ENCODE measurements at places on chromosomes 4 and X.

DNA sequence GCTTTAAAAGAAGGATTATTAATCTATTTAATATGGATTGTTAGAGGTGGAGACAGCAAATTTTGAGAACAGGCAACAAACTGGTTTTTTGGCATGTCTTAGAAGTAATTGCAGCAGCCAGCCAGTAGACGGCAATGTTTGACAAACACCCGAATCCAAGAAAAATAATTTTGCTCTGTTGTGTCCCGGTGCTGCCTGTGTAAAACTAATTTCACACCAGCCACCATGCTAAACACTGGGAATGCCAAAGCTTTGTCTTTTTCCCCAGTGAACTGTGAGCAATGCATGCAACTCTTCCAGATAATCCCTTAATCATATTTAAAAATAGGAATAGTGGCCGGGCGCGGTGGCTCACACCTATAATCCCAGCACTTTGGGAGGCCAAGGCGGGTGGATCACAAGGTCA, 25.9 kb downstream of the SMIM31 start:
- no peaks in the 10 kb centered on the region for H3K27me3 ChIP-seq
- H3K36me3 ChIP-seq = no peaks in the 10 kb centered on the region
- peak; percentile 51 for DNase-seq
- peaks cover 8% of the 10 kb centered on the region for H3K4me1 ChIP-seq

GRCh38 chr4:6681191-6681590, 12.5 kb upstream of the S100P start:
- no peak overlapping the region for H3K27ac ChIP-seq
- no peak overlapping the region for H3K4me3 ChIP-seq
- no peaks in the 10 kb centered on the region for H3K4me1 ChIP-seq

DNA sequence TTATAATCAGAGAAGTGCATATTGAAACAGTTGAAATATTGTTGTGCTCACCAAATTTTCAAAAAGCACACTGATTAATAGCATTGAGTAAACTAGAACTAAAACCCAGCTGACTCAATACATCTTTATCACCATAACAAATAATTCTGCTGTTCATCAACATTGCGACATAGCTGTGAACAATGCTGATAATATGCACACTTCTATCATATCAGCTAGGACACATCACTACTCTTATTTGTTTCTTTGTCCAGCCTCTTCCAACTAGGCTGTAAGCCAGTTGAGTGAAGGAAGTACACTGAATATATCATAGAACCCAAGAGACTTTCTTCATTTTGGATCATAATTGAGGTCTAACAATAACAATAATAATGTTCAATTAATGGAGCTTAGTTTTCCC, 349.7 kb downstream of the IQCM start:
- H3K4me1 ChIP-seq = no peaks in the 10 kb centered on the region
- H3K27ac ChIP-seq = no peak overlapping the region
- H3K4me3 ChIP-seq = no peak overlapping the region
- DNase-seq = no peak
- no peaks in the 10 kb centered on the region for H3K27me3 ChIP-seq

GRCh38 chrX:7264399-7264798, 116.4 kb upstream of the PUDP start:
- H3K4me1 ChIP-seq = no peaks in the 10 kb centered on the region
- H3K36me3 ChIP-seq = no peaks in the 10 kb centered on the region
- no peaks in the 10 kb centered on the region for H3K27me3 ChIP-seq
- no peak overlapping the region for H3K27ac ChIP-seq
- DNase-seq = no peak

- no peak overlapping the region for H3K4me3 ChIP-seq
- DNase-seq = no peak
- H3K4me1 ChIP-seq = no peaks in the 10 kb centered on the region
- no peaks in the 10 kb centered on the region for H3K36me3 ChIP-seq
These were observed 225.4 kb downstream of the PCDH7 start for GRCh38 chr4:30945586-30945985.
